ENCODE measurements at places on chromosomes 6 and 20.

DNA sequence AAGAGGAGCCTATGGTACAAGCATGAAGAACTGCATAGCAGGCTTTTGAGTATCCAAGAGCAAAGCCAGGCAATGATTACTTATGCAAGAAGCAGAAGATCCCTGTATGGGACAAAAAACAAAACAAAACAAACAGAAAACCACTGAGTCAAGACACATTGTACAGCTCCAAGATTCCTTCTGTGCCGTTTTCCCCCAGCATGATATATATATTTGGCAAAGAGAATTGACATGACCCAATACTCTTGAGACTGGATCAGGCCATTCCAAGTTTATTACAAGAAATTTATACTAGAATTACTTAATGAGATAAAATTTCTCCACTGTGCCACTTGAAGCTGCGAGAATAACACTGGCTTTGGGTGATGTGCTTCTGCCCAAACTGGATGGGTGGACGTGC lies 65.5 kb downstream of the TRMT11 start:
- DNase-seq = no peak

- DNase-seq = no peak
Measured at GRCh38 chr6:132231121-132231884, 170.0 kb downstream of the MOXD1 start.

- no peak for DNase-seq
Measured at GRCh38 chr6:7685276-7685675, 40.6 kb upstream of the BMP6 start.

GRCh38 chr6:43803783-43804549 lies 34.0 kb downstream of the VEGFA start:
- no peak for DNase-seq

- DNase-seq = no peak
Measured at GRCh38 chr20:45372646-45373352, 5.3 kb downstream of the TP53TG5 start.

DNA sequence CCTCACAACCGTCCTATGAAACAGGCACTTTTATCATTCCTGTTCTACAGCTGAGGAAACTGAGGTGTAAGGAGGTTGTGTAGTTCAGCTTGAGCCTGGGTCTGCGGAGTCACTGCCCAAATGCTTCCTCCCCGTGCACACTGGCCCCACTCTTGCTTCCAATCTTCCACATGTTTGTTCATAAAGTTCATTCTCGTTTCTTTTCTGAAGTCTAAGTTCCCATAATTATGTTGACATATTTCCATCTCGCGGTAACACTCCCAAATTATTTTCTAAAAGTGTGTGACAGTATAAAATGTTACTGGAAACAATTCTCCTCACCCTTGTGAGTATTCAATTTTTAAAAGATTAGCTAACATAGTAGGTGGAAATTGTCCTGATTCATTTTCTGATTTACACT lies 106.9 kb downstream of the SLC22A3 start:
- DNase-seq = no peak

DNA sequence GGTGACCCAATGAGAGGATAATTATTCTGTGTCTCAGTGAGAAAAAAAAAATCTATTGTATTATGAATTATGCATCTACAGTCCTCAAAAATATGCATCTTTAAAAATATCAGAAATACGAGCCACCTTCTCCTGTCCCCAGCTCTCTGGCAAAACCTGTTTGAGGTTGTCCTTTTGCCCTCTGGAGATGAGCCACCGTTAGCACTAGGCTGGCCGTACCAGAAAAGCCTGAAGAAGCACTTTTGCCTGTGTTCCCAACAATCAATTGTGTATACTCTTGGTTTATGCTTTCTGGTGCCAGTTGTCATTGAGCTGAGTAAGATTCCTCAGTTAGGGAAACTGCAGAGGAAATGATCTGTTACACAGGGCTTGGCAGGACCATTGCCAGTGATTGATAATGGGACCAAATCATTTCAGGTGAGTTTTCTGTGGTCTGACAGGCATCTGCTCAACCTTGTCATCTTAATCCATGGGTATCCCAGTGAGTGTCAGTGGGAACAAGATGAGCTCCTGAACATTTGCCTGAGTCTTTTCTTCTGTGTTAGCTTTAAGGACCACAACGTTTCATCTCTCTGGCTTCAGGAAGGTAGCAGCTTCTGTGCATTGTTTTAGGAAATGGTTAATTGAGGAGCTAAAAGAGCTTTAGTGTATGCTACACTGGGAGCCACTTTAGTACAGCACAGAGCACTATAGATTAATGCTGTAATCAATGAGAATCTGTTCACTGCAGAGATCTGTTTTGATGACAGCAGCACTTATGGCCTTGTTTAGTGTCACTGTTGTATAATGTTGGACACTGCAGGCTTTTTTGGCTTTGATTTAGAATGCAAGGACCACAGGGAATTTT lies 330.1 kb downstream of the RIMS1 start:
- DNase-seq = no peak

DNA sequence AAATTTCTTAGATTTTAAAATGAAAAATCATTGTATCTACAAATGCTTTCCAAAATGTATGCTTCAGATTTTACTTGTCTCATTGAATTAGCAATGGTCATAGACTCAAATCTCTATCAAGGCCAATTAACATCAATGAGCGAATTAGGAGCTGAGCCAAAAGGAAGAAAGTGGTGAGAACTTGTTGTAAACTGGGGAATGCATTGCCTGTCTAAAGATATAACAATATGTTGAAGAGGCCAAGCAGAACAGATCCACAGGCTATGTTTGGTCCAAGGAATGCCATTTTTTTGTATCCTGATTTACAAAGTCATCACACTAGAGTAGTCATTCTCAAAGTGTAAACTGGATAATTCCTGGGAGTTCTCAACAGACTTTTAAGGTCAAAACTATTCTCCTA lies 370.7 kb downstream of the GJA1 start:
- no peak for DNase-seq

DNA sequence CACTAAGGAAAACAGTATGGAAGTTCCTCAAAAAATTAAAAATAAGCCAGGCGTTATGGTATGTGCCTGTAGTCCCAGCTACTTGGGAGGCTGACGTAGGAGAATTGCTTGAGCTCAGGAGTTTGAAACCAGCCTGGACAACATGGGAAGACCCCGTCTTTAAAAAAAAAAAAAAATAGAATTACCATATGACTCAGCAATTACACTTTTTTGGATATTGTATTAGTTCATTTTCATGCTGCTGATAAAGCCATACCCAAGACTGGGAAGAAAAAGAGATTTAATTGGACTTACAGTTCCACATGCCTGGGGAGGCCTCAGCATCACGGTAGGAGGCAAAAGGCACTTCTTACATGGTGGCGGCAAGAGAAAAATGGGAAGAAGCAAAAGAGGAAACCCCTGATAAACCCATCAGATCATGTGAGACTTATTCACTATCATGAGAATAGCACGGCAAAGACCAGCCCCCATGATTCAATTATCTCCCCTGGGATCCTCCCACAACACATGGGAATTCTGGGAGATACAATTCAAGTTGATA lies 10.8 kb upstream of the SMIM29 start:
- DNase-seq = no peak

DNA sequence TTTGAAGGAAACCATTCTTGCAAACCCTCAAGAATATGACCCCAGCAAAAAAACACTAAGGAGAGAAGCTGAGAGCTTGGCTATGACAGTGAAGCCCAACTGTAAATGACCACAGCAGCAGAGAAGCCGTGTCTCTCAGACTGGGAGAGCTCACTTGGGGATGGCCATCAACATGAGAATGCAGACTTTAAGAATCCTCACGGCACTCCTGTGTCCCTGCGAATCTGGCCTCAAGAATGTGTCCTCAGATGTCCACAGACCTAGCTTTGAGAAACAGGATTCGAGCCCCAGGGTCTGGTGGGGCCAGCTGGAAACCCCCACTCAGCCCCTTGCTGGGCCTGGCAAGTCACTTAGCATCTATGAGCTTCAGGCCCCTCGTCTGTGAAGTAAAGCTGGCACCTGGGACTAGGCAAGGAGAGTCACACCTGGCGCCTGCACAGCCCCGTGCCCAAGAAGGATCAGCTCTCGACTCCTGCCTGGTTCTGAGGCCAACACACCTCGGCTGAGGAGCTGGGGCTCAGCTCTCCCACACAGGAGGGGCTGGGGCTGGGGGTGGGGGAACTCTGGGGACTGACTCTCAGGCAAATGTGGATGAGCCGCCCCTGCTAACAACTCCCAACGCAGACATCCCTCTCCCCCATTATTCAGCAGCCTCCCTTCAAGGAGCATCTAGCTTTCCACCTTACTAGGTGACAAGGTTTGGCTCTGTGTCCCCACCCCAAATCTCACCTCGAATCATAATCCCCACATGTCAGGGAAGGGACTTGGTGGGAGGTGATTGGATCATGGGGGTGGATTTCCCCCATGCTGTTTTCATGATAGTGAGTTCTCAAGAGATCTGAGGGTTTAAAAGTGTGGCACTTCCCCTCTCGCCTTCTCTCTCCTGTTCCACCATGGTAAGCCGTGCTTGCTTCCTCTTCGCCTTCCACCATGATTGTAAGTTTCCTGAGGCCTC lies 97.7 kb downstream of the GRM4 start:
- no peak for DNase-seq

DNA sequence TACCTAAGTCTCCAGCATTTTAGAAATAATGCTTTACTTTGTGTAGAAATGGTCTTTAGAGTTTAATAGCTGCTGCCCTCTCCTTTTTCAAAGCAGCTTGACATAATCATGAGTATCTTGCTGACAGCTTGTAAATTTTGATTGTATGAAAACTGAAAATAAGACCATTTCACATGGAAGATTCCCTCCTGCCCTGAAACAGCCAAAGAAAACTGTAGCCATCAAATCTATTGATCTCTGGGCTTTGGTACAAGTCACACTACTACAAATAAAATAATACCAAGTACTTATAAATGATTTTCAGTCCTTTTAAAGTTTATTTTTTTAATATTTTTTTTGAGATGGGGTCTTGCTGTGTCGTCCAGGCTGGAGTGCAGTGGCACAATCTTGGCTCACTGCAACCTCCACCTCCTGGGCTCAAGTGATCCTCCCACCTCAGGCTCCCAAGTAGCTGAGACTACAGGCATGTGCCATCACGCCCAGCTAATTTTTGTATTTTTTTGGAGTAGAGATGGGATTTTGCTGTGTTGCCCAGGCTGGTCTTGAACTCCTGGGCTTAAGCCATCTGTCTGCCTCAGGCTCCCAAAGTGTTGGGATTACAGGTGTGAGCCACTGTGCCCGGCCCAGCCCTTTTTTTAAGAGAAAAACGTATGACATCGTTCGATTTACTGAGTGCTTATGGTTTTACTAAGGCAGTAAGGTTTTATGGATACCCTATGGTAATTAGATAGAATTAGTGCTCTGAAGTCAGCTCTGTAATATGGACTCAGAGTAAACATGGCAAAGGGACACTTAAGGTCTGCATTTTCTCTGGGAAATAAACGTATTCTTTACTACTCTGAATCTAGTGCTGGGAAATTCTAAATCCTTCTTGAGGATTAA lies 7.0 kb downstream of the PTPN1 start:
- DNase-seq = no peak
